ENCODE measurements at places on chromosomes 1 and 21. TPM values are rescaled to one million over a fixed set of nuclear protein-coding genes. Genes with fewer than 3 reads are reported as not detected.

Gene SLC30A2
- 4.7 TPM for total RNA-seq

Gene SH3BGR
- total RNA-seq = 9.8 TPM

Gene FNDC10
- 1.3 TPM for total RNA-seq

Gene CAPZA1
- total RNA-seq = 84.9 TPM

Gene CRABP2
- 17.1 TPM for total RNA-seq

Gene PGLYRP3
- not detected for total RNA-seq

Gene C21orf58
- total RNA-seq = 10.9 TPM

Gene SELENBP1
- total RNA-seq = 60.4 TPM

Gene PPT1
- total RNA-seq = 61.5 TPM

Gene RAB13
- 52.0 TPM for total RNA-seq

Gene FMO2
- 4.8 TPM for total RNA-seq

Gene TMPRSS2
- 54.8 TPM for total RNA-seq

Gene DDI2
- total RNA-seq = 55.6 TPM

Gene RNU1-4
- 7,909 TPM for total RNA-seq

Gene SLC25A44
- 20.6 TPM for total RNA-seq

Gene LRRC3
- 4.0 TPM for total RNA-seq

Gene SMYD2
- 24.7 TPM for total RNA-seq

Gene GPR161
- 14.5 TPM for total RNA-seq

Gene ANGPTL1
- 7.6 TPM for total RNA-seq

Gene WNT3A
- total RNA-seq = 0.06 TPM

Gene OR14K1
- not detected for total RNA-seq

Gene OR10K1
- total RNA-seq = not detected

Gene DCDC2B
- total RNA-seq = not detected

Gene RBP7
- 27.9 TPM for total RNA-seq

Gene SPRR1A
- not detected for total RNA-seq

Gene CD34
- 43.6 TPM for total RNA-seq

Gene CSMD2
- 0.70 TPM for total RNA-seq

Gene CELA3B
- total RNA-seq = not detected

Gene ACTA1
- 980 TPM for total RNA-seq

Gene NMNAT2
- 1.8 TPM for total RNA-seq

Gene COL6A1
- total RNA-seq = 572 TPM

Gene FYB2
- 1.3 TPM for total RNA-seq

Gene THBS3
- 27.5 TPM for total RNA-seq

Gene SPRR4
- total RNA-seq = not detected

Gene FAM78B
- total RNA-seq = 2.5 TPM

Gene ACTL8
- total RNA-seq = not detected

Gene PRAMEF9
- not detected for total RNA-seq

Gene TMPRSS3
- 1.5 TPM for total RNA-seq

Gene SPTA1
- 22.7 TPM for total RNA-seq

Gene CADM3
- total RNA-seq = 0.88 TPM

Gene TNN
- total RNA-seq = 3.8 TPM

Gene TSPEAR
- total RNA-seq = 0.53 TPM

Gene DDR2
- total RNA-seq = 42.5 TPM

Gene LGR6
- total RNA-seq = 1.6 TPM

Gene PLEKHO1
- 44.3 TPM for total RNA-seq

Gene LRRC8B
- 8.3 TPM for total RNA-seq

Gene AMY2A
- total RNA-seq = not detected

Gene TRIM17
- 4.6 TPM for total RNA-seq

Gene TTC3
- 230 TPM for total RNA-seq

Gene PCNT
- 80.9 TPM for total RNA-seq

Gene CELA2A
- not detected for total RNA-seq

Gene TNFAIP8L2
- total RNA-seq = 2.3 TPM

Gene ABCA4
- total RNA-seq = 10.8 TPM
